PC-9 (cell line): ENCODE measurements at places on chromosomes 11 and 22. TPM values are rescaled to one million over a fixed set of nuclear protein-coding genes. Genes with fewer than 3 reads are reported as not detected.

The OR52N4 gene
- total RNA-seq: not detected in 2 replicates

The ELFN2 gene
- 30.8 and 36.6 TPM in 2 replicates for total RNA-seq

The MMP27 gene
- not detected in 2 replicates for total RNA-seq

The NFAM1 gene
- not detected in 2 replicates for total RNA-seq

The CCDC83 gene
- not detected in 2 replicates for total RNA-seq

The OR5A1 gene
- total RNA-seq: not detected in 2 replicates

The APOBEC3A gene
- not detected in 2 replicates for total RNA-seq
